ENCODE measurements at places on chromosomes 2 and 18. TPM values are rescaled to one million over a fixed set of nuclear protein-coding genes. Genes with fewer than 3 reads are reported as not detected.

The ITGB6 gene
- 10.6 TPM for polyA plus RNA-seq

The SERPINB10 gene
- polyA plus RNA-seq: 0.06 TPM

The LBX2 gene
- polyA plus RNA-seq: 0.18 TPM

The FRZB gene
- 1.2 TPM for polyA plus RNA-seq

The CCDC68 gene
- polyA plus RNA-seq: 1.4 TPM

The FMNL2 gene
- 5.3 TPM for polyA plus RNA-seq

The CLEC4F gene
- 0.14 TPM for polyA plus RNA-seq

The TMEM247 gene
- polyA plus RNA-seq: not detected

The KCNIP3 gene
- polyA plus RNA-seq: 2.2 TPM

The GAREM1 gene
- polyA plus RNA-seq: 6.1 TPM

The TMEM200C gene
- 0.01 TPM for polyA plus RNA-seq

The RNMT gene
- polyA plus RNA-seq: 6.7 TPM

The FSHR gene
- 0.01 TPM for polyA plus RNA-seq

The CHST9 gene
- 0.27 TPM for polyA plus RNA-seq

The ALK gene
- 0.04 TPM for polyA plus RNA-seq

The CFC1 gene
- not detected for polyA plus RNA-seq

The MTERF4 gene
- polyA plus RNA-seq: 32.7 TPM

The MDH1B gene
- 0.51 TPM for polyA plus RNA-seq

The ZNF638 gene
- 102 TPM for polyA plus RNA-seq

The CRACDL gene
- polyA plus RNA-seq: 15.8 TPM

Measured in esophagus (tissue), 2 donors.